ENCODE measurements at places on chromosomes 1 and 21. TPM values are rescaled to one million over a fixed set of nuclear protein-coding genes. Genes with fewer than 3 reads are reported as not detected.
A peak's percentile ranks its signal among the peaks of the same experiment; 100 is the strongest.

DNA sequence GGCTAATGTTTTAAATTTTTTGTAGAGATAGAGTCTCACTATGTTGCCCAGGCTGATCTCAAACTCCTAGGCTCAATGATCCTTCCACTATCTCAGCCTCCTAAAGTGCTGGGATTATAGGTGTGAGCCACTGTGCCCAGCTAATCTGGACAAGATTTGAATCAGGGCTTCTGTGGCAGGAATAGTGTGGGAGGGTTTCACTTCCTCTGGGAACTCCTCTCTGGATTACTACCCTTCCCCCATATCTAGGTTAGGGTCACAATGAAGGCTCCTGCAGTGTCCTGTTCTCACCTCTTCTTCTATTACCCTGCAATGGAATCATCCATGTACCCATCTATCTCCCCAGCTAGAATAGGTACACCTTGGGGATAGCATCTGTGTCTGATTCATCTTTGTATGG, 133.6 kb upstream of the RAB4A start:
- H3K27me3 ChIP-seq, result no peaks in the 10 kb centered on the region
- no peak overlapping the region for H3K4me3 ChIP-seq
- H3K4me1 ChIP-seq, result peaks cover 40% of the 10 kb centered on the region
- no peak for DNase-seq

DNA sequence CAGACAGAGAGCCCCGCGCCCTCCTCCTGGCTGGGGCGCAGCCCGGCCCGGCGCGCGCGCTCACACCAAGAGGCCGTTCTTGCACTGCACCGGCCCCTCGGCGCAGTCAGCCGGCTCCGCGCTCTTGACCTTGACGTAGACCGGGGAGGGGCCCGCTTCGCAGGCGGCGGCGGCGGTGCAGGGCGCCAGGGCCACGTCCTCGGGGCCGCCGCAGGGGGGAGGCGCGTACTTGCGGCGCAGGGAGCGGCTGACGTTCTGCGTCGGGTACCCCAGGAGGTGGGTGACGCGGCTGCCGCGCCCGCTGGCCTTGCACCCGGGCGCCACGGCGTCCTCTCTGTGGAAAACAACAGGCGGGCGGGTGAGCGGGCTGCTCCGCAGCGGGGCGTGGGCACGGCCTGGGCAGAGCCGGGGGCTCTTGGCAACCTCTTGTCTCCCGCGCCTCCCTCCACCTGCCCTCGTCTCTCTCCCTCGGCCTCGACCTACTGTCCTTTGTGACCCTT, 7.7 kb downstream of the VSIG8 start:
- peak overlapping the region; percentile 71 for H3K27ac ChIP-seq
- no peaks in the 10 kb centered on the region for H3K27me3 ChIP-seq
- H3K36me3 ChIP-seq, result no peaks in the 10 kb centered on the region

The GREM2 gene
- 0.09 TPM for polyA plus RNA-seq

DNA sequence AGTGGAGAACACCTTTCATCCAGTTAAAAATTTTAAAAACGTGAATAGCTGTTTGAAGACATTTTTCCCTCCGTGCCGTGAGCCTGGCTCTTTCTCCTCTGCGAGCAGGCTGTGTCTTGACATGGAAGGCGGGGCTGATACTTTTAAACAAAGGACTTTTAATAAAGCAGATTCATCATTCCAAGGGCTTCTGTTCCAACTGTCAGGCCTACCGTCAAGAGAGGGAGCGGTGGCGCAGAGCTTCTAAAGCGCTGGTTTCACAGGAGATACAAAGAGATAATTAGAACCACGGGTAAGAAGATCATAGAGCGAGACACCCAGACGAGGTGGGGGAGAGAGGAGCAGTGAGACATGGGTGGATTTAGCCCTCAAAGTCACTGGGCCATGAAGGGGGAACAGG, 247.4 kb upstream of the C1orf174 start:
- H3K4me1 ChIP-seq, result no peaks in the 10 kb centered on the region
- H3K36me3 ChIP-seq, result no peaks in the 10 kb centered on the region
- H3K27ac ChIP-seq, result no peak overlapping the region
- H3K4me3 ChIP-seq, result no peak overlapping the region

The NTNG1 gene
- polyA plus RNA-seq, result 1.6 TPM

DNA sequence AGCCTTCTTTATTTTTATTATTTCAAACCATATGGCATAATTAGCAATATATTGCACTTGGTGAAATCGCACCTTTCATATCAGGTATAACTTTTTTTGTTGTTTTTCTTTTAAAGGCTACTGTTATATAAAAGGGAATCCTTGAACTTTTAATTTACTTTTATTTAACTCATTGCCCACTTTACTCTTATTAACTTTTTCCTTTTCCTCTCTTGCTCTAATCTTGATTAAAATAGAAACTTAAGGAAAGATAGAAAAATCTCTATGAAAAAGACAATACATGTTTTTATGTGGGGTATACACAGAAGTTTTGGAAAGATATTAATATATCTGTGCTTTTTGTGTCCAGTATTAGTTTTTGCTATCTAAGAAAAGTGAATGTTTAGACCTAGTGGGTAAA, 805.8 kb downstream of the USP25 start:
- no peaks in the 10 kb centered on the region for H3K36me3 ChIP-seq
- peak overlapping the region; percentile 74 for H3K27ac ChIP-seq
- no peak for DNase-seq
- H3K4me1 ChIP-seq, result no peaks in the 10 kb centered on the region
- H3K27me3 ChIP-seq, result no peaks in the 10 kb centered on the region

- no peaks in the 10 kb centered on the region for H3K36me3 ChIP-seq
- DNase-seq, result no peak
- peaks cover 25% of the 10 kb centered on the region for H3K4me1 ChIP-seq
Observed at GRCh38 chr1:116257341-116257767, 115.7 kb upstream of the ATP1A1 start.

DNA sequence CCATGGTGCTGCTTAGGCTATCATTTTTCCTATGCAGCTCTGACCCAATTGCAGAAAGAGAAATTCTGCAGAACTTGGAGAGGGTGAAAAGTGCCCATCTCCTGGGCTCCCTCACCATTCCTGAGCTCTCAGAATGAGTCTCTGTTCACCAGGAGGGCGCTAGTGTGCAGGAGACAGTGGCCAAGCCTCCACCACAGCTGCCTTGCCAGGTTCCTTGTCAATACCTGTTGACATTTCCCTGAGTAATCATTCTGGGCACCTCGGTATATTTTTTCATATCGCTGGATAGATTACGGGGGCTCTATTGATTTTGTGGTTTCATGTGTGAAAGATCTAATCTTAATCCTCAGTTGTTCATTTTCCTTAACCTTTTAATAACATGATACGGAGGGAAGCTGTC, 13.0 kb upstream of the C8B start:
- no peak overlapping the region for H3K27ac ChIP-seq
- H3K4me3 ChIP-seq, result no peak overlapping the region
- peaks cover 2% of the 10 kb centered on the region for H3K27me3 ChIP-seq
- DNase-seq, result no peak
- H3K4me1 ChIP-seq, result no peaks in the 10 kb centered on the region

DNA sequence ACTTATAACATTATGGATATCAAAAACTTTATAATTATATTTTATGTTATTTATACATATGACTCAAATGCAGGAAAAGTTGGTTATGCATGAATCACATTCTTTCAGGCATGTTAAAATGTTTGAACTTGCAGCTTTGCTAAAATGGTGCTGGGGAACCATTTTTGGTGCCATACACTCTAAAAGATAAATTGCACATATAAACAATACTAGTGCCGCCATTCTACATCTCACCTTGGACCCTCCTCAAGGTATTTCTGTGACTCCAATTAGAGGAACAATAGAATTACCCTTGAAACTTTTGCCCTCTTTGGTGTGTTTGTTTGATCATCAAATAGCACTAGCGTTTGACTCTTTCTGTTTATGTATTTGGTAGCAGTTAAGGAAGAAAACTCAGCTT, 997 bp downstream of the PRKACB start:
- peaks cover 2% of the 10 kb centered on the region for H3K4me1 ChIP-seq
- H3K4me3 ChIP-seq, result peak overlapping the region; percentile 63
- H3K27me3 ChIP-seq, result no peaks in the 10 kb centered on the region
- H3K36me3 ChIP-seq, result no peaks in the 10 kb centered on the region
- DNase-seq, result peak; percentile 70
- H3K27ac ChIP-seq, result peak overlapping the region; percentile 93

- H3K4me1 ChIP-seq, result peaks cover 24% of the 10 kb centered on the region
- peaks cover 20% of the 10 kb centered on the region for H3K27me3 ChIP-seq
- H3K4me3 ChIP-seq, result no peak overlapping the region
Observed at GRCh38 chr1:205770618-205771017, 4.7 kb downstream of the RAB29 start.

The MSH4 gene
- 0.89 TPM for polyA plus RNA-seq

GRCh38 chr1:4756851-4757580, 102.6 kb downstream of the AJAP1 start:
- H3K27me3 ChIP-seq, result no peaks in the 10 kb centered on the region
- H3K4me1 ChIP-seq, result no peaks in the 10 kb centered on the region
- H3K27ac ChIP-seq, result no peak overlapping the region
- H3K4me3 ChIP-seq, result no peak overlapping the region

All from thymus (tissue), 14 donors.